Aorta (tissue), 5 donors: ENCODE measurements at places on chromosomes 2 and 18. TPM values are rescaled to one million over a fixed set of nuclear protein-coding genes. Genes with fewer than 3 reads are reported as not detected.

GRCh38 chr2:239748811-239749210 lies 276.3 kb downstream of the NDUFA10 start:
- DNase-seq = no peak

The HADHA gene
- polyA plus RNA-seq = 76.4 TPM

DNA sequence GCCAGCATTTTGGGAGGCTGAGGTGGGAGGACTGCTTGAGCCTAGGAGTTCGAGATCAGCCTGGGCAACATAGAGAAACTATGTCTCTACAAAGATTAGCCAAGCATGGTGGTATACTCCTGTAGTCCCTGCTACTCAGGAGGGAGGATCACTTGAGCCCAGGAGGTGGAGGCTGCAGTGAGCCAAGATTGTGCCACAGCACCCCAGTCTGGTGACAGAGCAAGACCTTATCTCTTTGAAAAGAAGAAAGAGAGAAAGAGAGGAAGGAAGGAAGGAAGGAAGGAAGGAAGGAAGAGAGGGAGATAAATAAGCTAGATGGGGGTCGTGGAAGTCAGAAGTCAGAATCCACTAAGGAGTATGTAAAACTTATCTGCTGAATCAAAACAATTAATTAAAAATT lies 16.2 kb downstream of the GPR75 start:
- DNase-seq = no peak

DNA sequence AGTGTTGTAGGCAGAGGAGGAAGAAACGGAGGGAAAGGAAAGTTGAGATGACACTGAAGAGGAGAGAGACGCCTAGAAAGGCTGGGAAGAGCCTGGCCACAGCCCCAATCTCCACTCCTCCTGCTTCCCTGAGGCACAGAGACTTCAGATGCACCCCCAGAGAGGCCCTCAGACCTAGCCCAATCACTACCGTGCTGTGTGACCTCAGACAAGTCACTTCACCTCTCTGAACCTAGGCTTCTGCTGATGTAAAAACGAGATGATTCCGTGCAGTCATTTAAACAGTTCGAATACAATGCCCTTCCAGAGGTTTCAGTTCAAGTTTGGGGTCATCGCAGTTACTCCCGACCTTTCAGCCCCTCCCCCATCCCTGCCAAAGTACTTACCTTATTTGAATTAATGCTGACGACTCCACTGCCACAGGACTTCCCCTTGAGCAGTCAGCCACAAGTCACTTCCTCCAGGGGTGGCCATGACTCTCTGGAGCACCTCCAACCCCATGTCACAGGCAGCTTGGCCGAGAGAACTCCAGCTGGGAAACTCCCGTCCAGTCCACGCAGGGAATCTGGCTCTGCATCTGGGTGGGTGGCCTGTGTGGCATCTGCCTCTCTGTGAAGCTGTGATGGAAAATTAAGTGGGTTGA lies 105.2 kb upstream of the ID2 start:
- DNase-seq = no peak

The SPATS2L gene
- 45.0 TPM for polyA plus RNA-seq

DNA sequence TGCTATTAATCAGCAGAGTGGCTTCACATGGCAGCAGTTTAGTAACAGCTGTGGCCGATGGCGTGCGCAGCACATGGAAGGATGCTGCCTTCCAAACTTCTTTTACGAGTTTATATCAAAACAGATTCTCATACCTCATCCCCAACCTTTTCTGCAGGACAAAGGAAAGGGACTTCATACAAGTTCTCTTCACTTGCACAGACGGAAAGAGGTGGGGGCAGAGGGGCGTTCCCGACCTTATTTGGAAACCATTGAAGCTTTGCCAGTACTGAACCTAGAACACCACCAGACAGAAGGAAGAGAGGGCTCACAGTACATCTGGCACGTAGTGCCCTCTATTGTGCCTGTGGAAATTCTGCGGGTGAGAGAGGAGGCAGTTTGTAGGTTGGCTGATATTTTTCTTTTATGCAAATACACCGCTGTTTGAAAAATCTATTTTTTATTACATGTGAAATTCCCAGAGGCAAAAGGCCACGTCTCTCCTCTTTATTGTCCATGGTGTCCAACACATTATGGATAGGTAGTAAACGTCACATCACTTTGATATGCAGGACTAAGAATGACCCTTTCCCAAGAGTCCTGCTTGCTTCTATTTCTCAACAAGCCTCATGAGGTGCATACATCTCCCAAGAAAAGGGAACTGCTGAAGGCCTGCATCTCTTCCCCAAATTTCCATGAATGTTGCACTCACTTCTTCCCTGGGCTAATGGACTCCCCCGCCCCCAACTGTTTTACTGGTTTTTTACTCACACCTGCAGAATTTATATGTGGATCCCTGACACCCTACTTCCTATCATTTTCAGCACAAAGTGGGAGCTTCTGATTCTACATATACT lies 31.3 kb downstream of the COLEC12 start:
- no peak for DNase-seq

The SLC9A4 gene
- not detected for polyA plus RNA-seq

The MATN3 gene
- polyA plus RNA-seq = 1.9 TPM

DNA sequence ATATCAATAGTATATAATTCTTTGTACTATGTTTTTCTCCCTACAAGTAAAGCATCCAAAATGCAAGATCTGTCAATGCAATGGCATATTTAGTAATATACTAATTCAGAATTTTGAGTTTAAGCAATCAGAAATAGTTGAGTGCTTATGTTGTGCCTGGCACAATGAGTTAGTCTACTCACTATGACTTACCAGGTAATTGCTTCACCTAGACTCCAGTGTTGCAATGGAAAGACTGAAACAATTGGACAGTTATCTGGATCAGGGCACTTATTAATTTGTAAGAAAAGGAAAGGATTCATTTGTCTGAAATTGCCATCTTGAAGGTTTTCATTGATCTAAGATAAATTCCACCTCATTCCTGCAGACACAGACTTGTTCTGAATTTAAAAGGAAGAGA lies 97.6 kb upstream of the TCF4 start:
- no peak for DNase-seq

- no peak for DNase-seq
Observed at GRCh38 chr2:201779901-201780673, 646 bp downstream of the ALS2 start.

GRCh38 chr2:163621445-163622004 lies 114.3 kb downstream of the FIGN start:
- DNase-seq = no peak

- peak; percentile 88 for DNase-seq
Observed at GRCh38 chr2:234679741-234680687, 183.1 kb upstream of the ARL4C start.

- no peak for DNase-seq
Observed at GRCh38 chr2:179525340-179525739, 260.7 kb upstream of the SESTD1 start.

The LIMS3 gene
- polyA plus RNA-seq = 4.7 TPM

DNA sequence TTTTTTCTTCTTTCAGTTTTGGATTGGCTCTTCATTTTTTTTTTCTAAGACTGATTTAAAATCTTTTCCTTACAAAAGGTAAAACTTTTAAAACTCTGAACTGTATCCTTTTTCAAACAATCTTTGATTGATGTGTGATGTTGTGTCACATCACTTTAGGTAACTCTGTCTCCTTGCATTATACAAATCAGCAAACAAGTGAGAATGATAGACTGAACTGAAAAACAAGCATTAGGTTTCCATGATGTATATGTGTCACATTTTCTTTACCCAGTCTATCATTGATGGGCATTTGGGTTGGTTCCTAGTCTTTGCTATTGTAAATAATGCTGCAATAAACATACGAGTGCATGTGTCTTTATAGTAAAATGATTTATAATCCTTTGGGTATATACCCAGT lies 655.7 kb downstream of the LRRTM4 start:
- DNase-seq = no peak

The OR6B2 gene
- not detected for polyA plus RNA-seq

- DNase-seq = no peak
Observed at GRCh38 chr2:171180229-171180930, 19.7 kb upstream of the TLK1 start.

- no peak for DNase-seq
Observed at GRCh38 chr2:1722692-1723091, 21.6 kb downstream of the PXDN start.

- no peak for DNase-seq
Observed at GRCh38 chr2:8737571-8738175, 55.8 kb downstream of the ID2 start.

The CXCR1 gene
- polyA plus RNA-seq = 0.63 TPM

The AGXT gene
- not detected for polyA plus RNA-seq

DNA sequence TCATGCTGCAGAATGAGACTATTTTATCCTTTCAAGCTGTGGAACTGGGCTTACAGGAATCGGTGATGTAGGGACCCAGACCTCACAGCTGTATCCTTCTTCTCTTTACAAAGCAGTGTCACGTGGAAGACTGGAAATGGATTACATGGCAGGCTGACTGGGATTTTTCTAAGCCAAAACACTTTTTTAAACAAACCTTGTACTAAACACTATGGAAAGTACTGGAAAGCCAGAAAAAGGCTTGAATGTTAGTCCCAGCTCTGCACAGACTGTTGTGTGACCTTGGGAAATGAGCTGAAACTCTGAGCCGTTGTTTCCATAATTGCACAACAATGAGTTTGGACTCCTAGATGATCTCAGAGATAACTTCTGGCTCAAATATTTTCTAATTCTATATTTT lies 7.6 kb upstream of the ADAM23 start:
- DNase-seq = no peak

- no peak for DNase-seq
Observed at GRCh38 chr2:171141320-171141719, 19.4 kb downstream of the TLK1 start.

DNA sequence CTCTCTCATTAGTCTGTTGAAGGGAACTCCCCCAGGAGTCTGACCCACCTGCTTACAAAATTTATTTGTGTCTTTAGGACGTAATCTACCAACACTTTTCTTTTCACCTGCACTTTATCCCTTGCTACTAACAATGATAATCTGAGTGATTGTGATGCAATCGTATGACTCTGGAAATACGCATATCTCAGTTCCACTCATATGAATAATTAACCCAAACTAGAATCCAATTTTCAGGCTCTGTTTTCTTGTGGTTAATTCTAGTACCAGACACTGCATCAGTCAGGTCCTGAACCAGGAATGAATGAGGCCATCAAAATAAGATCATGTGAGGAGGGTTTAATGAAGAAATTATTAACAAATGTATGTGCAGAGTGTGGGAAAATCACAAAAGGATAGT lies 158.4 kb upstream of the SRD5A2 start:
- DNase-seq = no peak

DNA sequence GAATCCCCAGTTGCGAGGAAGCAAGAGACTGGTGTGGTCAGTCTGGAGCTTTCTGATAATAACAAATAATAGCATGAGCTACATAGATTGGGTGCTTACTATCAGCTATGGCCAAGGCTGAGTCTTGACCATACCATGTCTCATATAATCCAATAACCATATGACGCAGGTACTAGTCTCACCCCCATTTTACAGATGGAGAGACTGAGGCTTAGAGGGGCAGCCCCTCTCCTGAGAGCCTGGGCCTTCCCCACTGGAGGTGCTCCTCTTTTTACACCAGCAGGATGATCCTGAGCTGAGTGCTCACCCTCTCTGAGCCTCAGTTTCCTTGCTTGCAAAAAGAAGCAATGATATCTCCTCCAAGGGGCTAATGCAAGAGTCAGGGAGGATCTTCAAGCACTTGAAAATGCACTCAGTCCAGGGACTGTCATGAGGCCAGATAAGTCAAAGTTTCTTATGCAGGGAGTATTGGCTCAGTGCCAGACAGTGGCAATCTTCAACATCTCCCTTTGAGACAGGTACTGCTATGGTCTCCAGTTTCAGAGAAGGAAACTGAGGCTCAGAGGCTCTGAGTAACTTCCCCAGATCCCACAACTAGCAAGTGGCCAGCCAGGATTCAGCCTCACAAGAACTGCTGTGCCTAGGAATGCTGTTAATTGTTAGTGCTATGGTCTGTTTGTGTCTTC lies 149.7 kb downstream of the TFCP2L1 start:
- no peak for DNase-seq

The UGT1A4 gene
- not detected for polyA plus RNA-seq

DNA sequence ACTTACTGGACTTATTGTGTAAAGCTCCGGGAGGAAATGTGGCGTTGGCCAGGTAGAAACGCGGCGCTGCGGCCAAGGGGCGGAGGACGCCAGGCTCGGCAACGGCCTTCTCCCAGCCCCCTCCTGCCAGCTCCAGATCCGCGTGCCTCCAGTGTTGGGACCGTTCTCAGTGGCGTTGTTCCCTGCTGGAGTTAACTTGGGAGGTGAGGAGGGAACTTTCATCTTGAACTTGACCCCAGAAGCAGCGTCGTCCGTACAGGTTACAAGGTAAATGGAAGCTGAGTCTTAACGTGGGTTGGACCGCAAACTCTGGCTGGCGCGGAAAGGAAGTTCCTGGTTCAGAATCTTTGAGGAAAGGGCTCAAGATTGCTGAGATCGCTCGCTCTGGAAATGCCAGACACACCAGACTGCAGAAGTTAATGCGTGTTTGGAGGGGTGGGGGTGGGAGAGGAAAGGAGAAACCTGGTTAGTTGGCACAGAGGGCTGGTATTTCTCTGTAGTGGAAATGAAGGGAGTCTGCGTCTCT lies 1.3 kb downstream of the TANC1 start:
- DNase-seq = peak; percentile 82

DNA sequence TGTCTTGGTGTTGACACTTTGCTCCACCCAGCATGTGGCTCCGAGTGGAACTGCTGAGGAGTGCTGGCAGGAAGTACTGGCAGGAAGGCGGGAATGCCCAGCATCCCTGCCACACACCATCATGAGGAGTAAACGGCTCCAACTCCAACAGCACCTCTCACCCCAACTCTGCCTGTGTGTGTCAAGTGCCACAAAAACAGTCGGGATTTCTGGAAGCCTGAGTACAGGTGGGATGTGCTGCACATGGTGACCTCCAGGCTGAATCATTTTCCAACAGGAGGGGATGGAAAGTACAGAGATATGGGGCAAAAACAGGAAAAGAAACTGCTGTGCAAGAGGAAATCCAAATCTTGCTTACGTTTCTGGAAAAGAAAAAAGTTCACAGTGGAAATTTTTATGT lies 53.6 kb downstream of the PARD6G start:
- DNase-seq = no peak

GRCh38 chr2:69628325-69629021 lies 15.1 kb downstream of the AAK1 start:
- no peak for DNase-seq

DNA sequence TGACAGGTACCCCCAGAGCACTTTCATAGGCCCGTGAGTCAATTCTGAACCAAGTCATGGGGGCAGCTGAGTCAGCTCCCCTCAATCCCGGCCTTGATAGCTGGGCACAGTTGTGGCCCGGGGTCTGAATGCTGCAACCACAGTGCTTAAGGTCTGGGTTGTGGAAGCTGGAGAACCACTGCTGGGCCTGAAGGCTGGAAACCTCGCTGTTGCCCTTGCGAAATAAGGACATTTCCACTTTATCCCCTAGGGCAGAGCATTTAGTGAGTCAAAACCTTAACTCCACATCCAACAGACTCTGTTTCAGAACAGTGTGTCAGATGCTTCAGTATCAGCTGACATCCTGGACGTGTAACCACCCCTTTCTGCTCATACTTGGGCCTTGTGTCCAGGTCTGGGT lies 58.6 kb downstream of the SP110 start:
- no peak for DNase-seq

- DNase-seq = no peak
Observed at GRCh38 chr2:113895301-113895700, 5.4 kb downstream of the ACTR3 start.
